ENCODE measurements at places on chromosomes 16 and 17.

DNA sequence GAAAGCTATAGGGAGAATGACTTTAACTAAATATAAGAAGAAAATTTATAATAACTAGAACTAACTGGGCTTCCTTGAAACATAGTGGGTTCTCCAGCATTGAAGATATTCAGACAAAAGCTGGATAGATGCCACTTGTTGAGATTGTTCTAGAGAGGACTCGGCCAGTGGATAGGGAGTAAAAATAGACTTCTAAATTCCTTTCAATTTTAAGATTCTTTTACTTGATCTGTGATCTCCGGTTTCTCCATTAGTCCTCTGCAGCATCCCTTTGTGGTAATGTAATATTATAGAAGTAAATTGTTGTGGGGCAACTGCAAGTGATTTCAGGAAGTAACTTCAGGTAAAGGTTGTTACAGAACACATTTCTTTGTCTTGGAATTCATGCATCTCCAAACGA, 10.3 kb upstream of the RARA start:
- DNase-seq = no peak

GRCh38 chr16:87809150-87809902, 43.5 kb upstream of the KLHDC4 start:
- no peak for DNase-seq

GRCh38 chr17:50547035-50547735, at the start of gene SPATA20:
SPATA20 (plus strand) TSS chr17:50547174; CDS start chr17:50547209, 35 bp downstream.
- peak; percentile 84 for DNase-seq

DNA sequence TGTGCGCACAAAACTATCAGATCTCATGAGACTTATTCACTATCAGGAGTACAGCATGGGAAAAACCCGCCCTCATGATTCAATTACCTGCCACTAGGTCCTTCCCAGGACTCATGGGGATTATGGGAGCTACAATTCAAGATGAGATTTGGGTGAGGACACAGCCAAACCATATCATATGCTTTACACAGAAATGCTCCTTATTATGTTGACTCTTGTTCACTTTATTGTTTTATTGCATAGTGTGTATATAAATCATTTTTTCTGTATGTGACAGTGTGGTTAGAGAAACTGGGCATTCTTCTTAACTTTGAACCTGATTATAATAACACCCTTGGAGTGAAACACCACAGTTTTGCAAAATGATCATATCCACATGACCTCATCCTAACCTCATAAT, 212.8 kb upstream of the TNRC6C start:
- no peak for DNase-seq

DNA sequence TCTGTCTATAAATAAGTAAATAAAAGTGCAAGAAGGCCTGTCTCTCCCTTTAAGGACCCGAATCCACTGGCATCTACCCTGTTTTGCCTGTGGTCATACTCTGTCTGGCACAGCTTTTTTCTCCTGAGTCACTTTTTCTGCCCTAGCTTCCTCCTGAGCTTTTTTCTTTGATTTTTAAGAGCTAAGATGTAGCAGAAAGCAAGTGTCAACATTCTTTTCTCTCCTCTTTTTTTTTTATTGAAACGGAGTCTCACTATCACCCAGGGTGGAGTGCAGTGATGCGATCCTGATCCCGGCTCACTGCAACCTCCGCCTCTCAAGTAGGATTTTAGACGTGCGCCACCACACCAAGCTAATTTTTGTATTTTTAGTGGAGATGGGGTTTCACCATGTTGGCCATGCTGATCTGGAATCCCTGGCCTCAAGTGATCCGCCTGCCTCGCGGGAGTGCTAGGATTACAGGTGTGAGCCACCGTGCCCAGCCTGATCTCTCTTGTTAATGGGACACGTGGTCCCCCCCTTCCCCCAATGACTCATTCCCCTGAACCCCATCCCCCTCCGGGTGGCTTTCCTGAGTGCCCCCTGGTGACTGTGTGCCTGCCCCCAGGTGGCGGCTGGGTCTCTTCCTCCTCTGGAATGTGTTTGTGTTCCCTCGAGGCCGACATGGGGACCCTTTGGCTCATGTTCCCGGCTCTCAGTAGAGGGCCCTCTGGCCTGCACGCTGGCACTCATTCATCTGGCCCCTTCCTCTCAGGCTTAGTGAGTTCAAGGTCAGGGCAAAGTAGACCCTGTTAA, 14.2 kb downstream of the C16orf90 start:
- no peak for DNase-seq

GRCh38 chr16:11677451-11677951, 9.2 kb downstream of the SNN start:
- DNase-seq = no peak

DNA sequence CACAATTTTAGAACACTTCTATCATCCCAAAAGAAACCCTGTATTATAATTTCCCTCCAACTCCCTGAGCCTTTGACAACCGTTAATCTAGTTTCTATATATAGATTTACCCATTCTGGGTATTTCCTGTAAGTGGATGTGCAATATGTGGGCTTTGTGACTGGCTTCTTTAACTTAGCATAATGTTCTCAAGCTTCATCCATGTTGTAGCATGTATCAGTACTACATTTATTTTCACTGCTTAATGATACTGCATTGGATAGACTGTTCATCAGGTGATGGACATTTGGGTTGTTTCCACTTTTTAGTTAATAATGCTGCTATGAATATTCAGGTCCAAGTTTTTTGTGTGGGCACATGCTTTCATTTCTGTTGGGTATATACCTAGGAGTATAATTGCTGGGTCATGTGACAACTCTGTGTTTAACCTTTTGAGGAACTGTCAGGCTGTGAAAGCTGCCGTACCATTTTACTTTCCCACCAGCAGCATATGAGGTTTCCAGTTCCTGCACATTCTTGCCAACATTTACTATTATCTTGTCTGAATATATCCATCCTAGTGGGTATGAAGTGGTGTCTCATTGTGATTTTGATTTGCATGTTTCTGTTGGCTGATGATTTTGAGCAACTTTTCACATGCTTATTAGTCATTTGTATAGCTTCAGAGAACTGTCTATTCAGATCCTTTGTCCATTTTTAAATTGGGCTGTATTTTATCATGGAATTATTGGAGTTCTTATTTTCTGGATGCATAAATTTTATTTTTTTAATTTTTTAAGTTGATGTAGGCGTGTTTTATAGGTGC, 16.4 kb downstream of the REXO5 start:
- DNase-seq = no peak
